Daoy (cell line): ENCODE measurements at places on chromosomes 3 and 15. TPM values are rescaled to one million over a fixed set of nuclear protein-coding genes. Genes with fewer than 3 reads are reported as not detected.

Gene IL17RC
- total RNA-seq, result 6.7 and 9.5 TPM in 2 replicates

Gene PRR20G
- not detected in 2 replicates for total RNA-seq

Gene GABRB3
- 3.3 and 6.6 TPM in 2 replicates for total RNA-seq

Gene HCN4
- total RNA-seq, result 0.09 TPM in 1 of 2 replicates, not detected in the other

Gene CTXN2
- total RNA-seq, result not detected in 2 replicates

Gene TGM4
- total RNA-seq, result 0.17 and 0.51 TPM in 2 replicates

Gene TMCO5A
- total RNA-seq, result not detected in 2 replicates

Gene CFAP92
- 1.0 TPM in 1 of 2 replicates, not detected in the other for total RNA-seq

Gene GOLGA6D
- not detected in 2 replicates for total RNA-seq

Gene ST8SIA2
- total RNA-seq, result 2.9 and 6.4 TPM in 2 replicates

Gene NUP210
- total RNA-seq, result 8.9 and 9.2 TPM in 2 replicates

Gene RNF13
- 39.5 and 40.5 TPM in 2 replicates for total RNA-seq
